AG20443 (cell line): ENCODE measurements at places on chromosomes 11 and 22.

- no peak for DNase-seq
Measured at GRCh38 chr11:78533399-78533798, 41.3 kb downstream of the NARS2 start.

- DNase-seq = no peak
Measured at GRCh38 chr22:49460091-49460490, 367.6 kb downstream of the BRD1 start.

- DNase-seq = no peak
Measured at GRCh38 chr11:105381941-105382340, 227.9 kb upstream of the GRIA4 start.

DNA sequence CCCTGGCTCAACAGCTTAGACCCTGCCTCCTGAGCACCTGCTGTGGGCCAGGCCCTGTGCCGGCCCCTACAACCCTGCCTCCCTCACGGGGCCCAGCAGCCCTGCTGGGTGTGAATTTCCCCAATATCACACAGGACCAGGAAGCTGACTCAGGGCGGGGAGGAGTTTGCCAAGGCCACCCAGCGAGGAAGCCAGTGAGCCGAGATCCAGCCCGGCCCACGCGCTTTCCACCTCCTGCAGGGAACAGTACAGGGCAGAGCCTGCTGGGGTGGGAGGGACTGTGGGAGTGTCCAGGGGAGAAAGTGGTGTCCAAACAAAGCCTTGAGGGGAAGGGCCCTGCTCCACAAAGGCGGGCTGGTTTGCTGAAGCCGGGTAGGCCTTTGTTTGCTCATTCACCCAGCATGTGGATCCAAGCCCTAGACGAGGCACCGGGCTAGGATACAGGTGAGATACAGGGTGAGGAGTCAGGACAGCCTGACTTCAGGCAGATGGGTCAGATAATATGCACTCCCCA lies 26.8 kb downstream of the RPL3 start:
- DNase-seq = peak; percentile 95

- no peak for DNase-seq
Measured at GRCh38 chr11:77418155-77418970, 55.5 kb downstream of the PAK1 start.

GRCh38 chr11:9386086-9386485 lies 1.6 kb downstream of the IPO7 start:
- DNase-seq = no peak

DNA sequence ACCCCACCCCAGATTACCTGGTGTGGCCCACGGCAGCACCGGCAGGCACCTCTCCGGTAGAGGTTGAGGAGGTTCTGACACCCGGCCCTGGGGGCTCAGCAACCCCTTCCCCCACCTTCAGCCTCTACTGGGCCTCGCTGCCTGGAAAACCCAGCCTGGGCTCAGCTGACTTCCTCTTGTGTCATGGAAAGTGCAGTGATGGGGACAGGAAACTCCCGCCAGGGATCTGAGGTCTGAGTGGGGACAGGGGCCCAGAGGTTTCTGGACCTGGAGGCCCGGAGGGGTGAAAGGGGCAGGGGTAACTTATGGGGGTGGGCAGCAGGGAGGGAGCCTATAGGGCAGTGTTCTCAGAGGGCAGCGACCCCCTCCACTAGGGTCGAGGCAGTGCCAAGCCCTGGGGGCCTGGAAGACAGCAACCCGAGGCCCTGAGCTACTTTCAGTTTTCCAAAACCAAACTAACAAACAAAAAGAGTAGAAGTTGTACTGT lies 10.0 kb upstream of the CD5 start:
- no peak for DNase-seq

DNA sequence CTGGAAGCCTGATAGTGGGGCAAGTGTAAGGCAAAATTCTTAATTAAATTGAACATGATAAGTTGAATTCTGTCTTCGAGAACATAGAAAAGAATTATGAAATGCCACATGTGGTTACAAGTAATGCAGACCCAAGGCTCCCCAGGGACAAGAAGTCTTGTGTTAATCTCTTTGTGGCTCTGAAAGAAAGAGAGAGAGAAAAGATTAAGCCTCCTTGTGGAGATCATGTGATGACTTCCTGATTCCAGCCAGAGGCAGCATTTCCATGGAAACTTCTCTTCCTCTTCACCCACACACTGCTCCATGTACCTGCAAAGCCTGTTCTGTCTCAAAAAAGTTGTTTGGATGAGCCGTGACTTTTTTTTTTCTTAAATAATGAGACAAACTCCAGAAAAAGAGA lies 1.9 kb upstream of the TYR start:
- no peak for DNase-seq

GRCh38 chr11:4808476-4808875 lies 4.3 kb upstream of the OR52R1 start:
- no peak for DNase-seq

DNA sequence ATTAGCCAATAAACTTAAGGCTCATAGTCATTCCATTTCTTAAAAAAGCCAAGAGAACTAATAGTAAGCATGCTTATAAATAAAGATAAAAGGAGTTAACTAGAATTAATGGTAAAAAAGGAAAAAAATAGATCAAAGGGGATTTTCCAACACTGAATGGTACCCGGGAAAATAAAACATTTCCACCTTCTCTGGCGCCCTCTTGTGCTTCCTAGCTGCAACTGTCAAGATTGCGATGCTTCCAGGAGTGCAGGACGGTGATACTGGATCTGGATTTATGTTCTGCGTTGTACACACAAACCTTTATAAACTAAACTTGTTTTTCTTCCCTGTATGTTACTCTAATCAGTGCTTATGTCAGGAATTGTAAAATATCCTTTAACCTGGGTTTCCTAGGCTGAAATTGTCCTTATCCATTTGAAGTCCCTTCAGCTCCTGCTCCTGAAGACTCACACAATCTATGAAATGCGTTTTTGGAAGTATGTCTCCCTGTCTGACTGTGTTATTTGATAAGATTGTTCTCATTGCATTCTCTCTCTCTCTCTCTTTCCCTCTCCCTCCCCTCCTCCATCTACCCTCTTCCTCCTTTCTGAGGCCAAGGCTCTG lies 9.6 kb upstream of the HTATIP2 start:
- DNase-seq = peak; percentile 69

DNA sequence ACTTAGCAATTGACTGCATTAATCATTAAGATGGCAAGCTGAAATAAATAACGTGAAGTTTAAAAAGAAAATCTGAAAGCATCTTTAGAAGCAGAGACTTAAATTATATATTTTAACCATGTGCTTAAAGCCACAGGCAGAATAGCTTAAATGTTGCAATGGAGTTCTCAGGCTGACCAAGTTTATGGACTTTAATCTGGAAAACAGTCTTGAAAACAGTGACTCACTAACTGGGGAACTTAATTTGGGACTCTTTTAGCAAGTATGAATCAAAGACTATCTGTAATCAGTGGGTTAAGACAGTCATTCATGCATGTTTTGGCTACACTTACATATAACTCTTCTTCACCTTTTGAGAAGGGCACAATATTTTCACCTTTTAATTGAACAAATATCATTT lies 12.6 kb upstream of the GLYATL1 start:
- DNase-seq = peak; percentile 25

DNA sequence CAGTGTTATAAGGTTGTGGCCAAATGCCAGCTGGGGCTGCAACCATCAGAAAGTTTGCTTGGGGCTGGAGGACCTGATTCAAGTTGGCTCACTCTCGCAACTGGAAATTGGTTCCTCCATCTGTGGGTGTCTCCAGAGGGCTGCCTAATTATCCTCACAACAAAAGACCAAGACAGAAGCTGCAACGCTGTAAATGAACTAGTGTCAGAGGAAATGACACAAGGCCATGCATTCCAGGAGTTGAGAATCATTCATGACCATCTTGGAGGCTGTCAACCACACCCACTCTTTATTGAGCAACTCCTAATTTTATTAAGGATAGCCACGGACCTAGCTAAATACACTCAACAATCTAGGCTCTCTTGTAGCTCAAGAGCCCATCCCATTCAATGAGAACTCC lies 1060.8 kb downstream of the OPCML start:
- peak; percentile 81 for DNase-seq

DNA sequence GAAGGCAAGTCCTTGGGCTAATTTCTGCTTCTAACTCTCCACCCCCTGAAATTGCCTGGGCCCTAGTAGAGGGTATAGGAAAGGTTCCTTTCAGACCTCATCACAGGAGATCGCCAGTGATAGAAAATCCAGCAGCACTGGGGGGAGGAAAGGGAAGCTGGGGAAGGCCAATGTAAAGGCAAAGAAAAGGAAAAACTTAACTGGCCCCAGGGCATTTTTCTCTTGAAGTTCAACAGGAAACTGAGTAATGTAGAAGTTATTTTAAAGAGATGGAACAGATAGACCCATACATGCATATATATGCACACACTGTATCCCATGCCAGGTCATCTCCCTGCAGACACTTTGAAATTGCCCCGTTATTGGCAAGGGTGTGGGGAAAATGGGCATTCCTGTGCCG lies 134.0 kb downstream of the TRIM44 start:
- no peak for DNase-seq

- peak; percentile 74 for DNase-seq
Measured at GRCh38 chr11:123601136-123601535, 53.3 kb downstream of the SCN3B start.

DNA sequence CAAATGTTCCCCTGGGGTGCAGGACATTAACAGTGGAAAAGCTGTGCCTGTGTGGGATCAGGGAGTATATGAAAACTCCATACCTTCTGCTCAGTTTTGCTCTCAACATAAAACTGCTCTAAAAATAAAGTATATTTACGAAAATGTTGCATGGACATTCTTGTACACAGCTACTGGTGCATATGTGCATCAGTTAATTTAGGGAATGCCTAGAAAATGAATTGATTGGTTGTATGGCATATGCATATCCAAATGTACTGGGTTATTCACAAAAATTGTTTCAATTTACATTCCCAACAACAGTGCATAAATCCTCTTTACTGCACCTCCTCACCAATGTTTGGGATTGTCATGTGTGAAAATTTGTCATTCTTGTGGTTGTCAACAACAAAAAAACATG lies 251.1 kb upstream of the MPPED2 start:
- DNase-seq = no peak

DNA sequence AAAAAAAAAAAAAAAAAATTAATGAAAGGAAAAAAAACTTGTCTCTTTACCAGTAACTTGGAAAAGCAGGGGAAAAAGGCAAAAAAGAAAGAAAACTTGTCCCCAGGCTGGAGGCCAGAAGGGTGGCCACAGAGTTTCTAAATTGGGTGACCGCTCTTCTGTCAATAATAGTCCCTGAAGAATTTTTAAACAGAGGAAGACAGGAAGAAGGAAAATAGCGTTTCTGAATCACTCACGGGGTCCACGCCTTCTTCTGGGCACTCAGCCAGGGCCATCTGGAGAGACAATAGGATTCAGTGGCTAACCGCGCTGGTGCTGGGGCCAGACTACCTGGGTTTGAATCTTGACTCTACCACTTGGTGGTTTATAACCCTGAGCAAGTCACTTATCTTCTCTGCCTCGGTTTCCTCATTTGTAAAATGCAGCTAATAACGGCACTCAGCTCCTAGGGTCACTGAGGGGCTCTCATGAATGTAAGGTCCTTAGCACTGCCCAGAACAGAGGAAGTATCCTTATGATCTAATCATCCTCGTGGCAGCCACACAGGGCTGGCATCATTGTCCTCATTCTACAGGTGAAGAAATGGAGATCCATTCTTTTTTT lies 7.0 kb downstream of the C11orf86 start:
- DNase-seq = peak; percentile 85

DNA sequence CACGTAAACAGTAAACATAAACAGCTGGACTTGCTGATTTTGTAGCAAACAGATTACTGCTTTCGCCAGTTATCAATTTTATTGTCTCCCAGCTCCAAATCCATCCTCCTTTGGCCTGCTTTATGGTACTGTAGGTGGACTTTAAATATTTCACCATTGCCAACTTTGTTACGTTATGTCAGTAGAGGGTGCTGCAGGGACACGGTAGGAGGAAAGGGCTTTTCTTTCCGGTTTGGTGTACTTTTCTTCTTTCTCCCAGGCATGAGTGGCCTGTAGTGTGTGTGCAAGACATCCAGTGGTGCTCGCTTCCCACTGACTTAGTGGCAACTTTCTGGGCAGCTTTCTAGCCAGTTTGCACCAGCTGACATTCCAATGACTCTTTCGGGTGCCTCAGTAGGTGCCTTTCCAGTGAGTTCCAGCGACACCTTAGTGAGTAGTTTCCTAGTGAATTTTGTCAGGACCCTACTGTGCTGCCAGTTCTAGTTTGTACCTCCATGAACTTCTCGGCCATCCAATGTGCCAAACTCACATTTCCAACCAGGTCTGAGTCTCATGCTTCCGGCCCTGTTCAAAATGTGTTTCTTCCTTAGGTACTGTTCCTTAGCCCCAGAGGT lies 267.6 kb upstream of the TENM4 start:
- peak; percentile 53 for DNase-seq

- DNase-seq = peak; percentile 12
Measured at GRCh38 chr11:30583476-30584280, 2.5 kb downstream of the MPPED2 start.

DNA sequence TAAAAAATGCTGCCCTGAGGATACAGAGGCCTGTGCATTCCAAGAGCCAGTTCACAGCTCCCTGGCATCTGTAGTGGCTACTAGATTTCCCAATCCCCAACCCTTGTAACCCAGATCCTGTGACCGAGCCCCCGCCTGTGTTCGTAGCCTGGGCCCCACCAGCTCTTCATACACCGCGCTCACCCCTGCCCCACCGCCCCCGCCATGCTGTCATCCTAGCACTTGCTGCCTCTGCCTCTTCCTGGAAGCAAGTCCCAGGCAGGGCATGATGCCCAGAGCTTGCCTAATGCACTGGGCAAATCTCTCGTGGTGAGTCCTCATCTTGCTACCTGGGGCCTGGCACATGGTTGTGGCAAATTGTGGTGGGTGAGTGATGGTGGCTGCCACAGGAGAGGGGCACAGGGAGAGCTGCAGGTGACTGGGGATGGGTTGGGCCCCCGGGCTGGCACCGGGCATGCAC lies 7.1 kb downstream of the MGAT3 start:
- peak; percentile 45 for DNase-seq

DNA sequence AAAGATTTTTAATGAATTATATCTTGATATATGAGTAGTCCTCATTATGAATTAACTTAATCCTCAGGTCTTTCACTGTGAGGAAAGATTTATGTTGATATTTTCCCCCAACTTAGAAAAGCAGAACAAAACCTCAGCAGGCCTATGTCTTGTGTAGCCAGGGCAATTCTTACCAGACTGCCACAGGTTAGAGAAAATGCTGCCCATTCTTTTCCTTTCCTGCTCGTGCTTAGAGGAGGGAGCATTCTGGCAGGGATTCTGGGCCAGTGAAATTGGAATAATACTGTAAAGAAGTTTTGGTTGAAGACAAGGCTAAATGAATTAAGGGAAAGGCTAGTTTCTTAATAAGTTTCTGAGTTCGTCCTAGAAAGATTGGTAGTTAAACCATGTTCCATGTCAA lies 56.6 kb downstream of the ZNRF3 start:
- DNase-seq = no peak

- no peak for DNase-seq
Measured at GRCh38 chr11:120574876-120575275, 63.3 kb downstream of the GRIK4 start.

DNA sequence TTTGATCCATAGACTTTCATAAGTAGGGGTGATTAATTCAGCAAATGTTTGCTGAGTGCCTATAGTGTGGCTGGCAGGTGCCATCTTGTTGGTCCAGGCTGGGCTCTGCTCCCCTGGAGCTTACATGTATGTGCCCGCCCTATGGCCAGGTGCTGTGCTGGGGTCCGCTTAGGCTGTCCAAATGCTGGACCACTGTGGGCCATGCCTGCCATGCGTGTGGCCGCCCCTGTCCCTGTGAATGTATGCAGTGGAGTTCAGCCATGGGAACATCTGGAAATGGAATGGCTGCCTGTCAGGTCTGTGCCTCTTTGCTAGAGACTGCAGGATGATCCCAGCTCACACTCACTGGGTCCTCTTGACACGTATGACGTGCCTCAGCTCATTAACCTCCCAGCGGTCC lies 594.6 kb downstream of the TBC1D22A start:
- peak; percentile 2 for DNase-seq

- no peak for DNase-seq
Measured at GRCh38 chr22:47366026-47366767, 603.7 kb downstream of the TBC1D22A start.
